ENCODE measurements at places on chromosomes 11 and 22.

DNA sequence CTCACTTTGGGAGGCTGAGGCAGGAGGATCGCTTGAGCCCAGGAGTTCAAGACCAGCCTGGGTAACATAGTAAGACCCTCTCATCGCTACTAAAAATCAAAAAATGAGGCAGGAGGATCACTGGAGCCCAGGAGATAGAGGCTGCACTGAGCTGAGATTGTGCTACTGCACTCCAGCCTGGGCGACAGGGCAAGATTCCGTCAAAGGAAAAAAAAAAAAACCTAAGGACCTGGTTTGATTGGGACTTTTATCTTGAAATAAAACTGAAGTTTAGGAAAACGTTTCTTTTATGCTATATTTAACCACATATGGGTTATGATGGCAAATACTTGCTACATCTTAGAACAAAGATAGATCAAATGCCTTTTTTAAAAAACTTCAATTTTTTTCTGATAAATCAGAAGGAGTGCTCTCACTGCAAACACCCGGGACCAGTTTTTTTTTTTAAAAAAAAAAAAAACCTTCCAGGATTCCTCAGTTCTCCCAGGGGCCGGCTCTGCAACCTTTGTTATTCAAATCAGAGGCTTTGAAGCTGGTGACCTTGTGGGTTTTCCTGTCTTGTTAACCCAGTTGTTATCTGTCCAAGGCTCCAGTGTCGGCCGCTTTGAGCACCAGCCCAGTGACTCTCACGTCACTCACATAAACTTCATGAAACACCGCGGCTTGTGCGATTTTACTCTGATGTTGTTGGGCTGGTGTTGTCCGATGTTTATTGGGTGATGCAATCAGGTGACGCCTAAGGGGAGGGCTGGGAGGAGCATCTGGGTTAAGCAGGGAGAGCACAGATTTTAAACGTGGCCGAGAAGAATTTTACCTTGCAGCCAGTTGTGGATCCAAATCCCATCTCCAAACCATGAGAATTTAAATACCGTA lies 24.7 kb upstream of the SLC22A12 start:
- peak; percentile 64 for DNase-seq

GRCh38 chr11:2779981-2780849 lies 80.4 kb upstream of the KCNQ1OT1 start:
- peak; percentile 64 for DNase-seq

DNA sequence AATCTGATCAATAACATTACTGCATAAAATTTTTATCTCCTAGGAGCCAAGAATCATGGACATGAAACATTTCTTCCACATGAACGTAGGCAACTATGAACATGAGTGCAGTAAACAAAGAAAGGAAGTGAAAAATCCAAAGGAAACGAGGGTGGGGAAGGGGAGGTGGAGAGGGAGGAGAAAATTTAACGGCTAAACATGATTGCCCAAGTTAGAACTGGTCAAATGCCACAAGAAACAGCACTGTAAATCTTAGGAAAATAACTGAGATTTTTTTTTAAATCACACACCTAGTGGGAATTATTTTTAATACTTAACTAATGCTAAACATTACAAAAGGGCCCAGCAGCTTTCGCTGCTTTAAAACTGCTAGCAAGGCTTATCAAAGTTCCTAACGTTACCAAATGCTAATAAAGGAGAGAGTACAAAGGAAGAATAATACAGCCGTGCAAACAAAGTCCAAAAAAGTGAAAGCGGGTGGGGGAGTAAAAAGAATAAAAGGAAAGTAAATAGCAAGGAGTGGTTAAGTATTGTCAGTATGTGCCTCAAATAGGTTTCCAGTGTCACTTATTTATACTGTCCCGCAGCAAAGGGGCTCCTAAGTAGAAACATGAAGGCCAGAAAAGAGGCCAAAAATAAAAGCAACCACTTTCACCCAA lies 13.7 kb downstream of the NARS2 start:
- no peak for DNase-seq

DNA sequence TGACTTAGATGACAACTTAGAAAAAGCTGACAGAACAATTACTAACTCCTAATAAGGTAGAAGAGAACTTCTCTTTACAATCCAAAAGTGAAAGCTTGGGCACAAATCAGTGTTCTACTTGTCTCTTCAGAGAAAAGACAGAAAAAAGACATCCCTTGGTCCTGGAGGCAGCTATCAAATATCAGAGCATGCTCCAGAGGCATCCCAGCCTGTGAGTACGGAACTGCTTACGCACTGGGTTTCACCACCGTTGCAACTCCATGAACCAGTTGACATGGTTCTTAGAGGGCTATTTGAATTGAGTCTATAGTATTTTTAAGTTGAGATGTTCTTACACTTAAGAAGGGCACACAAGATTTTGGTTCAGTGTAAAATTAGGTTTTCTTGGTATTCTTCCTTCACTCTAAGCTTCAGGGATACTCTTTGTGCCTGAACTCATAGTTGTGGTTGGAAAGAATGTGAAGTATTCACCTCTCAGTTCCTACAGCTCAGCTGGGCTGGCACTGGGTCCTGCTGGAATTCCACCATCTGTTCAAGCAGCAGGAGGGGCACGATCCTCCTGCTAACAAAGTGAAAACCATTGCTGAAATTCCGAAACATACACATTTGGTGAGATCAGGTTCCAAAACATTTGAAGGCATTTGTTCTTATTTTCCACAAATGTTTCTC lies 6.3 kb downstream of the AKIP1 start:
- peak; percentile 73 for DNase-seq

DNA sequence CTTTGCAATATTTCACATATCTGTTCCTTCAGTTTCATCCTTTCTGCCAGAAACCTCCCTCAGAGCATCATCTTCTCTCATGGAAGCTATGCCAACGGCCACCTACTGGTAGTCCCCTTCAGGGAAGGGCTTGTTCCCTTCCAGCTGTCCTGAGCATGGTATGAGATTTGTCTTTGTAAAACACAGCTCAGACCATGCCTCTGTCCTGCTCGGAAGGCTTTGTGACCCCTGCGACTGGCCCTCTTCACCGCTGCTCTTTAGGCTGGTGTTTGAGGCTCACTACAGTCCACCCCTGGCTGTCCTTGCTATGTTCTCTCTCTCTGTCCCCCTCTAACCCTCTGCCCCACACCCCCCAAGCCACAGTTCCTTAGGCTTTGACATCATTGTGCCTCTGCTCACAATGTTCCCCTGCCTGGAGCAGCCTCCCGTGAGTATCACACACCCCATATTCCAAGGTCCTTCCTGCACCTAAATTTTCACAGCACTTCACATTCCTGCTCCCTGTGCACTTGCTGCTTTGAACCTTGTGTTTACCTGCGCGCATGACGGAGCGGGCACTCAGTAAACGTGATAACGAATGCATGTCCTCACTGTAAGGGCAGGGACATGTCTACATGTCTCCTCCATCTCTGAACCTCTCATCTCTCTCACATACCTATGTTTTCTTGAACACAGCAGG lies 24.0 kb upstream of the ACER3 start:
- no peak for DNase-seq

DNA sequence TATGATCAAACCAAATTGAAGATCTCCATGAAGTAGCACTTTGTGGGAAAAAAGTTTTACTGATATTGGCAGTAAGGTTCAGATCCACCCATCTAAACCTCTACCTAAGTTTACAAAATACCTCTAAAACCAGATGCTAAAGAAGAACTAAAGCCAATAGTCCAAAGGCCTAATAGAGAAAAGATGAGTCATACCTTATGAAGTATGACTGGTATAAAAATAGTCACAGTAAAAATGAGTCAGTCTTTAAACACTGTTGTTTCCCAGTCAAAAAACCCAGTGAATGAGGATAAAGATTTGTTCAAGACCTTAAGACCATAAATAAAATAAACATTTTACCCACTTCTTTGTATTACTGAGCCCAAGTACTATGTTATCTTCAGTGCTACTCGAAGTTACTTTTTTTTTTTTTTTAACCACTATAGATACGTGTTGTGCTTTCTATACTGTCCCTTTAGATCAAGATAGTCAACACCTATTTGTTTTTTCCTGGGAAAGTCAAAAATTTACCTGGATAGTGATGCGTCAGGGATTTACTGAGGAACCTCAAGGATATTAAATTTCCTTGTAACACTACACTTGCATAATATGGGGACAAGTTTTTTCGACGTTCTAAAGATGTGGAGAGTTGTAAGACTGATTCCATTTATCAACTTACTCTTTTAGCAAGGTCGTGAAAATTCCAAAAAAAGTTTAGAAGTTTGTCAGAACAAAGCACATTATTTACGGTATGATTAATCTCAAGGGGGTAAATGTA lies 87.3 kb downstream of the CCDC73 start:
- DNase-seq: no peak

DNA sequence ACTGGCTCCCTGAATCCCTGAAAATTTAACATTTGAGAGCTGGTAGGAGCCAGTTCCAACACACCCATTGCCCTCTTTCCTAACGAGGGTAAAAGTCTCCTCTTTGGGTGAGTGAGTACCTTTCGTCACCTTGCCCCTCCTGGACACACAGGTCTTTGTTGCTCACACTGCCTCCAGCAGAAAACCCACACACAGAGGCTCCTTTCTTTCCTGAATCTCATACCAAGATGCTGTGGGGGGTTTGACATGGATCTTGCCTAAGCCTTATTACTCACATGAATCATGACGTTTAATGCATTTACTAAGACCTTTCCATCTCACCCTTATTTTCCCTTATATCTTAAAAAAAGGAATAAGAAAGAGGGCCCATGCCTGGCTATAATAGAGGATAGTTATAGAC lies 53.0 kb downstream of the PARVA start:
- DNase-seq: no peak

DNA sequence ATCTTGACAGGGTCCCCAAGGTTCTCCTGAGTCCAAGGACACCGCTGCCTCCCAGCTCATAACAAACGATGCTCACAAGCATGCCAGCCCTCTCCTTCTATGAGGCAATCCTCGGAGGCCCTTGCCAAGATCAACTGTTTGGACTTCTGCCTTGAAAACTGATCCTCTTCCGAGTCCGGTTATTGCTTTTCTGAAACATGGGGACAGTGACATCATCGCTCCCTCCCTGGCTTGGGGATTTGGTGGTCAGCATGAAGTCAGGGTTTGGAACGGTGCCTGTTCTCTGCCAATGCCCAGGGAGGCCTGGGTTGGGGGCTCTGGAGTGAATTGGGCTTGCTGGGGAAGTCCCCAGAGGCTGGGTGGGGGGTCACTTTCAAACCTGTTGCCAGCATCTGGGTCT lies 149.3 kb downstream of the FBXO7 start:
- no peak for DNase-seq

- DNase-seq: no peak
These were observed 843.2 kb downstream of the KCNA4 start for GRCh38 chr11:29173660-29174062.

DNA sequence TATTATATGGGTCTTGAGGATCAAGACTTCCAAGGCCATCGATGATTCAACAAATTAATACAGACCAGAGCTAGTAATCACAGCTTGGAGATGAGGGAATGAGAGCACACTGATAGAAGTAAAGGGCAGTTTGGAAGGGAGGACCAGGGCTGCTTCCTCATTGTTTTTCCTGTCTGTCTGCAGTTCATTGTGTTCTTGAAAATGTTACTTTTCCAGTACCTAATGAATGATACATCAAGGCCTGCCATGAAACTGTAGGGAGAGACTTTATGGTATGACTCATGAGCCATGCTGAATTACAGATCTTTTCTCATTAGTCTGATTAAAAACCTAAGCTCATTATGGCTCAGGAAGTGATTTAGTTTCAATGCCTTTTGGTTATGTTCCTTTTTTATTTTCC lies 855.6 kb downstream of the KCNA4 start:
- DNase-seq: no peak

DNA sequence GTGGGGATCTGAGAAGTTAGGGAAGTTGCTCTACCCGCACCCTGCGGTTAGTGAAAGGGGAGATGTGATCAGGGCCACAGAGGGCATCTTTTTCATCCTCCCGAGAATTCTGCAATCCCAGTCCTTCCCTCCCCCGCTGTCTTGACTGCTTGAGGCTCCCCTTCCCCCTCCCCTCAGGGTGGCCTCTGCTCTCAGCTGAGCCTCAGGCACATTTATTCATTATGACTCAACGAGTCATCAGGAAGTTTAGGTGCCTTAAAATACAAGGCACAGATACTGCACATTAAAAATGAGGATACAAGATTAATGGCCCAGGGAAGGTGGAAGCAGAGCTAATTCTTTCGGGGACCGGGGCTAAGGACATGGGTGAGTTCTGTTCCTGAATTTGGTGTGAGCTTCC lies 104.0 kb downstream of the CACNA1I start:
- DNase-seq: no peak

- DNase-seq: no peak
These were observed 47.2 kb downstream of the EIF3M start for GRCh38 chr11:32630844-32631243.

- no peak for DNase-seq
These were observed 233.1 kb downstream of the CSNK2A3 start for GRCh38 chr11:11119917-11120316.

DNA sequence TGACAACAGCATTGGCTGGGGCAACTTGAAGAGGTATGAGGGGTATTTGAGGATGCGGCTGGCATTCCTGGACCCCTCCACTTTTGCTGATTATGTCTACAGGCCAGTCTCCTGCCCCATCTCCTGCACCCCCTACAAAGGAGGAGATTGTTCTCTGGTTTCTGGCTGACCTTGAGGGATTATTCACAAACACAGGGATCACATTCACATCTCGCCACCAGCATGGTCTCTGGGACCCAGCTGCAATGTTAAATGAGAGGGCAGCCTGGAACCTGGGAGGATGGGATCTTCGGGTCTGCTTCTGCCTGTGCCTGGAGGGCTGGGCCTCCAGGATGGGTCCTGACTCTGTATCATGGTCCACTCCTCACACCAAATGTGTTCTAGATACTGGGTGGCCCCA lies 32.8 kb upstream of the MYEOV start:
- peak; percentile 35 for DNase-seq

GRCh38 chr11:133012803-133013202 lies 519.5 kb downstream of the OPCML start:
- no peak for DNase-seq

Measured in upper lobe of right lung (tissue), 1 donor.